ENCODE measurements at places on chromosomes 7 and 10. TPM values are rescaled to one million over a fixed set of nuclear protein-coding genes. Genes with fewer than 3 reads are reported as not detected.

The LIPF gene
- total RNA-seq = not detected

The TET1 gene
- total RNA-seq = 0.71 TPM

The NKX6-2 gene
- 0.54 TPM for total RNA-seq

The ACTL6B gene
- not detected for total RNA-seq

The WNT8B gene
- not detected for total RNA-seq

The DNAJC12 gene
- total RNA-seq = 49.6 TPM

The GNAI1 gene
- 27.2 TPM for total RNA-seq

The SH2B2 gene
- total RNA-seq = 3.5 TPM

The MCM10 gene
- total RNA-seq = 23.8 TPM

The TRIM50 gene
- total RNA-seq = not detected

The ABCA13 gene
- total RNA-seq = 0.06 TPM

The FXYD4 gene
- total RNA-seq = not detected

The SPAM1 gene
- not detected for total RNA-seq

The CYP3A7 gene
- total RNA-seq = not detected

The SCART1 gene
- 0.14 TPM for total RNA-seq

The SFTPD gene
- total RNA-seq = 0.14 TPM

The DENND2A gene
- 0.88 TPM for total RNA-seq

The OPN4 gene
- not detected for total RNA-seq

The RPEL1 gene
- not detected for total RNA-seq

The POU6F2 gene
- total RNA-seq = not detected

The EXOSC1 gene
- 56.3 TPM for total RNA-seq

The AKR1C4 gene
- total RNA-seq = 0.18 TPM

The DGKI gene
- total RNA-seq = 0.43 TPM

The PNLIPRP2 gene
- 0.11 TPM for total RNA-seq

The PRRT4 gene
- total RNA-seq = 0.26 TPM

The WDR86 gene
- total RNA-seq = 0.26 TPM

The HOXA13 gene
- 2.8 TPM for total RNA-seq

The OR6B1 gene
- total RNA-seq = not detected

The SFTPA2 gene
- total RNA-seq = not detected

The CD36 gene
- total RNA-seq = not detected

The MYOF gene
- total RNA-seq = 278 TPM

The FAM25A gene
- not detected for total RNA-seq

The URGCP gene
- total RNA-seq = 30.4 TPM

The ZNF107 gene
- 3.9 TPM for total RNA-seq

The NKX1-2 gene
- not detected for total RNA-seq
